Stimulated activated CD8-positive, alpha-beta memory T cell treated with anti-CD3 and anti-CD28 coated beads, Interleukin-2, amount 100 ng/mL, for 48 hours (primary cell): ENCODE measurements at places on chromosomes 3 and 15.

GRCh38 chr3:125080077-125080476, 24.3 kb upstream of the HEG1 start:
- DNase-seq = no peak

GRCh38 chr3:188759336-188760005, 412.3 kb upstream of the TPRG1 start:
- no peak for DNase-seq

- no peak for DNase-seq
Observed at GRCh38 chr3:66469220-66469640, 31.6 kb downstream of the LRIG1 start.

GRCh38 chr3:185759512-185759911, 65.3 kb downstream of the IGF2BP2 start:
- DNase-seq = no peak

DNA sequence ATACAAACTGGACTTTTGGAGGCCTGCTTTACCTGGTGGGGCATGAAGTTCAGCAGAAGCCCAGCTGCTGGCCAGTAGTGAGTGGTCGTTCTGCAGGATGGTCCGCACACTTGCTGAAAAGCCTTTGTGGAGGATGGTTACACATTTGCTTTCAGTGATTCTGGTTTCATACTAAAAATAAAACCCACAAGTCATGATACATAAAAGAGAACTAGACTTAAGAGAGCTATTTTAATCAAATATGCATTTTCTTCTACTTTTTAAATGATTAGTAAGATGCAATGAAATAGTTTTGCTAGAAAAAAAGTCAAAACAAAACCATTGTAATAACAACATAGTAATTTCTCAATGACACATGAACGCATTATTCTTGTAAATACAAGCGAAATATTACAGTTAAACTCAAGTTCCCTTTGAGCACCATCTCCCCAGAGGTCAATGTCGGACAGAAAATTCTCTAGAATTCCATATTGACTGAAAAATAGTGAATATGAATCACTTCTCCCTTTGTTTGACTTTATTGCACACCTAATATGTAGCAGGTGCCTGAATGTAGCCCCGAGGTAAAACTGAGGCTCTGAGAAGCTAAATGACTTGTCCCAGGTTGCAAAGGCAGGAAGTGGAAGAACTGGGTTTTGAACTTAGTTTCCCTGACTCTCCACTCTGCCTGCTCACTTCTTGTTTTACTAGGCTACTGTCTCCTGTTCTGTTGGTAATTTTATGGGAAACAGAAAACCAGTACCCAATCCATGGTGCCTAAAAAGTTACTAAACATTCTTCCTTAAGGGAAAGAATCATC, 8.3 kb downstream of the IL5RA start:
- no peak for DNase-seq

GRCh38 chr3:130729154-130729553, 17.5 kb downstream of the PIK3R4 start:
- DNase-seq = no peak
